Muscle of arm (tissue), 14 donors: ENCODE measurements at places on chromosomes 1 and 21.

DNA sequence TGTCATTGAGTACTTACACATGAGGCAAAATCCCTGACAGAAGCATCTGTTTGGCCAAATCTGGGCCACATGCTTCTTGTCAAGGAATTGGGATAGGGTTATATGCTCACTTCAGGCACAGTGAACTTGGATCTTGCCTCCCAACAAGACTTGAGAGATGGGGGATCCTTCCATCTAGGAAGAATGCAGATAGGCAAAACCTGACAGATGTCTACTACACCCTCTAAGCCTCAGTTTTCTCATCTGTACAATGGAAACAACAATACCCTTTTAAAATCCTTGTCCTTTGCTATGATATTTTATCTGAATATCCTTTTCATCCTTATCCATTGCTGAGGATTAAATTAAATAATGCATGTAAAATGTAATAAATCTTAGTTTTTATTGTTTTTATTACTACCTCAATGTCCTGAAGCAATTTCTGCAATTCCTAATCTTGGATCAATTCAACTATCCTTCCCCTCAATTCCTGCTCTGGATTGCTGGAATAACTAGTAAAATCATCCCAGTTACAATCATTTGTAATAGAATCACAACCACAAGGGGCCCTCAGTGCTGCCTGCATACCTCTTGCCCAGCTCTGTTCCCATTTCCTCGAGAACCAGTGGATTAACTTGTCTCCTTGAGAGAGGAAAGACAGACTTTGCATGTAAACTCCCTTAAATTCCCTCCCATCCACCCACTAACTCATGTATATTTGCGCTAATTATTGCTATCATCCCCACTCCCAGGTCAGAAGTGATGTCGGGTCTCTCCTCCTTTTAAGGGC is 8.1 kb upstream of the XPR1 start:
- DNase-seq, result no peak

GRCh38 chr1:192521734-192522133 is 53.8 kb upstream of the RGS1 start:
- DNase-seq, result no peak

GRCh38 chr1:40965531-40965930 is 14.0 kb upstream of the CTPS1 start:
- DNase-seq, result no peak

DNA sequence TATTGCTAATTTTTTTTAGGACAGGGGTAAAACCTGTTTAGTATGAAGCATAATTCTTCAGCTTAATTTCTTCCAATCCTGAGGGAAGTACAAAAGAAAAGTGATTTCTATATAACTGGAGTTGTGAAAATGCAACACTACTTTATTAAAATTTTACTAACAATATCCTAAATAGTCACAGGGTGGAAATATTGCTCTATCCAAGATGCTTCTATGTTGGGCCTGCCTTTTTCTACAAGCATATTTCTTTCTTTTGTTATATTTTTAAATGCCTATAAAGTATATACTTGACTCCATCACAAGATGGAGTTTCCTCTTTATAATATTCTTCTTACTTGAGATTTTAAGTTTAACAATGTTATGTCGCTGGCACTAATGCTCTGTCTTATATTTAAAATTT is 37.9 kb downstream of the DTL start:
- no peak for DNase-seq

DNA sequence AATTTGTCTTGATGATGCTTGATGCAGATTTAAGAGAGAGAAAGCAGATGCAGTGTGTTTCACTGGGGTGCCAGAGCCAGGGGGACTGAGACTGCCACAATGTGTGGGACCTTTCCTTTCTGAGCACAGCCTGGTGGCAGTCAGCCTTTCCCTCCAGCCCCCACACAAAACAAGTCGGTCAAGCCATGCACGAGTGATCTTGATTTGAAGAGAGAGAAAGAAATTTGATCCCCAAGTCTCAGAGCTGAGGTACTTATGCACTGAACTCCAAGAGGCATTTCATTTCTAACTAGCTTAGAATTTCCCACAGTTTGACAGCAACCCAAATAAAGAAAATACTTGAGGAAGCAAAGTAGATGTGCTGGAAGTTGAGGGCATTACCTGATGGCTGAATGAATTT is 193.8 kb downstream of the ST6GALNAC3 start:
- DNase-seq, result no peak

GRCh38 chr1:201427963-201428362 is 6.4 kb upstream of the TNNI1 start:
- DNase-seq, result no peak
